Gastroesophageal sphincter (tissue), 4 donors: ENCODE measurements at places on chromosomes 11 and 22. TPM values are rescaled to one million over a fixed set of nuclear protein-coding genes. Genes with fewer than 3 reads are reported as not detected.

GRCh38 chr22:23384431-23384830, 195.7 kb downstream of the IGLL1 start:
- no peak for ATAC-seq

GRCh38 chr11:57410287-57410686, 16.6 kb downstream of the SLC43A3 start:
- no peak for ATAC-seq

DNA sequence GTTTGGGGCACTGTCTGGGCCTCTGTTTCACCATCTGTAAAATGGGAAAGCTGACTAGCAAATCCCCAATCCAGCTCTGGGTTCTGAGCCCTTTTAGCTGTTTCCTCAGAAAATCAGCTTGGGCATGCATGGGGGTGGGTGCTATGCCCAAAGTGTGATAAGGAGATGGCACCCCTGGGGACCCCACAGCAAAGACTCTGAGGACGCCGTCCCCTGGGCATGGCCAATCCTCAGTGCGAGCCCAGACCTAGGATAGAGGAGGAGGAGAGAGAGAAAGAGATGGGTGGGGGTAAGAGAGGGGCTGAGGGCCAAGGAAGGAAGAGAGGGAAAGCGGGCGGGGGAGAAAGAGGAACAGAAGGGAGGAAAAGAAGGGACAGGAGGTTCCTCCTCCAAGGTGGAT, 31.8 kb downstream of the TPBGL start:
- no peak for ATAC-seq

DNA sequence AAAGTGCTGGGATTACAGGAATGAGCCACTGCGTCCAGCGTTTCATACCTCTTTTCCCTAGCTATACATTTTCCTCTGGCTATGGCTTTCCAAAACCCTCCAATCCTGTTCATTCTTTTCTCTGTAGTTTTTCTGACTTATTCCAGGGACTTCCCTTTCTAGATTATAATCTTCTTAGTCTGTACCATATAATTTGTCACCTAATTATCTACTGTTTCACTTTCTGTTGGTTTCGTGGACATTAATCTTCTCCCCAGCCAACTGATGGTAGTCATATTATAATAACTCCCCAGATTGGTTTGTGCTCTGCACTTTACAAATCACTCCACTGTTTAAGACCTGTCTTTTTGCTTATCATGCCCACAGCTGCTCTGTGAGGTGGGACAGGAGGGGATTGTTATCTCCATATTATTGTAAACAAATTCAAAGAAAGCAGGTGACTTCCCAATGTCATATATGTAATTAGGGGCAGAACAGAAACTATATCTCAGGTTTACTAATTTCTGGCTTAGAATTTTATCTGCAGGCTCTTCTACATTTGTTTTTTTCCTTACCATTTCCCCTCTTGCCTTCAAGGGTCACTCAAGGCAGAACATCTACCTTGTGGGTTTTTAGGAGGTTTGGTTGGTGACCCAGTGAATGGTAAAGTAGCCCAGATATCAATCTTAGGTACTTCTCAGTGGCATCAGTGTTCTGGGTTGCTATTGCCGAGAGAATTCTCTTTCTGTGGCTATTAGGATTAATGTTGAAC, 23.9 kb downstream of the STIM1 start:
- no peak for ATAC-seq

DNA sequence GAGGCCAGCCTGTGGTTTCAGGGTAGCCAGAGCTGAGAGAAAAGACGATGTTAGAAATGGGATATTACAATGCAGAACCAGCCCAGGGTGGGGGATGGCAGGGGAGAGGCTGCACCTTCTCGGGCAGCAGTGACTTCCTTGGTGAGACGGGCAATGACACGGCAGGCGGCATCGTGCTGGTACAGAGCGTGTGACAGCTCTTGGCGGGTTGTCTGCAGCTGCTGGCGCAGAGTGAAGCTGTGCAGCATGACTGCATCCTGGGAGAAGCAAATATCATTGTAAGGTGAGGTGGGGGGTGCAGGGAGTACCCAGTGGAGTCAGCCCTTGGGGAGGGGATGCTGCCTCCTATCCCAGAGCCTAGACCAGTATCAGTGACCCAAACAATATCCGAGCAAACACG, 3.8 kb downstream of the PRPF19 start:
- no peak for ATAC-seq

GRCh38 chr11:130145311-130145812, 14.2 kb upstream of the ST14 start:
- ATAC-seq, result no peak

DNA sequence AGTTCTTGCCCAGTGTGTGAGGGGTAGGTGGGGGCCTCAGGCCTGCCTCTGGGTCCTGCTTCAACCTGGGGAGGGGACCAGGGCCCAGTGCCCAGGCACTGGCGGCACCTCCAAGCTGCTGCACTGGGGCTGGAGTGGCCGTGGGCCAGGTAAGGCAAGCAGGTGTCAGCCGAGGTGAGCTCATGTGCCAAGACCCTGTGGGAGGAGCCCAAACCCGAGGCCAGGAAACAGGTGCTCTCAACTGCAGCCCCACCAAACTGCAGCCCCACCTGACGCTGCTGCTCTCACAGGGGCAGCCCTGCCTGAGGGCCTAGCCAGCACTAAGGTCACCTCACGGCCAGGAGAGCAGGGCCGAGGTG, 18.1 kb upstream of the GNB1L start:
- no peak for ATAC-seq

- ATAC-seq, result no peak
These were observed 11.3 kb upstream of the SESN3 start for GRCh38 chr11:95242091-95242844.

- ATAC-seq, result no peak
These were observed 368.2 kb upstream of the CADM1 start for GRCh38 chr11:115872416-115872815.

DNA sequence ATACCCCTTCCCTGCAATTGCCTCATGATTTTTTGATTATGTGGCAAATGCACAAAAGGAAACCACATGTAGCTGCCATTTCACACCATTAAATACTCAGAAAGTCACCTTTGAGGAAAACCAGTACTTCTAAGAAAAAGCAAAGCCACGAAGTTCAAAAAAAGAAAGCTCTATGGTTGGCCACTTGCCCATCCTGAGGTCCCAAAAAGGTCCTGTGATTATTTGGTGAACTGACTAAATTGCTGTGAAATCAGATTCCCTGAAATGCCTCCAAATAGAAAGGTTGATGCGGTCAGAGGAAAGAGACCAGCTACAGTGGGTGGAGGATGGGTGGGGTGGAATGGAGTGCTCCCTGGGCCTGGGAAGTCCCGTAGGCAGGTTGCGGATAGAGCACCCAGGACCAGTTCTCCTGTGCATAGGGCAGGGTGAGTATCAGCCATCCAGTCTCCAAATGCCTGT, 26.9 kb downstream of the MRPL16 start:
- ATAC-seq, result no peak

GRCh38 chr11:45181193-45181888, 34.9 kb downstream of the PRDM11 start:
- ATAC-seq, result no peak

GRCh38 chr22:36280379-36280778, 27.4 kb downstream of the APOL1 start:
- peak; percentile 5 for ATAC-seq

GRCh38 chr11:108343714-108344113, 120.8 kb downstream of the ATM start:
- ATAC-seq, result no peak

GRCh38 chr22:41387341-41387740, 5.6 kb downstream of the TEF start:
- ATAC-seq, result no peak

GRCh38 chr11:117572129-117572528, 224.9 kb downstream of the DSCAML1 start:
- ATAC-seq, result no peak

DNA sequence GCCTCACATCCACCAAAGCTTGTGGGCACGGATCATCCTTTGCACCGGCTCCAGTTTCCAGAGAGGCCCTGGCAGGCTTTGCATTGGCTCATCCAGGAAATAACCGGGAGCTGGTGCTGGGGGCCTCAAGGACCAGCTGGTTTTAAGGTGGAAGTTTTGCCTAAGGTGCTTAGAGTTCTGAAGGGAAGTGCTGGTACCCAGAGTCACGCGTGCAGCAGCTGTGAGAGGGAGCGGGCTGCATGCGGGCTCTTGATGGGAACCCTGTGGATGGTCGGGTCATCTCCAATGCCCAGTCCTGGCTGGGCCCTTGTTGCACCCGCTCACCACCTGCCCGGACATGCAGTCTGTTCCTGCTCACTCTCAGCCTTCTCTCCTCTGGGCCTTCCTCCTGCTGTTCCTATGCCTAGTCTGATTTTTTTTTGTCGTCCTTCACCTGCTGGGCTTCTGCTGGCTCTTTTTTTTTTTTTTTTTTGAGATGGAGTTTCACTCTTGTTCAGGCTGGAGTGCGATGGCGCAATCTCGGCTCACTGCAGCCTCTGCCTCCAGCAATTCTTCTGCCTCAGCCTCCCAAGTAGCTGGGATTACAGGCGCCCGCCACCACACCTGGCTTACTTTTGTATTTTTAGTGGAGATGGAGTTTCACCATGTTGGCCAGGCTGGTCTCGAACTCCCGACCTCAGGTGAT, 24.0 kb upstream of the PRR5 start:
- no peak for ATAC-seq

GRCh38 chr11:87970762-87971161, 204.5 kb downstream of the RAB38 start:
- no peak for ATAC-seq

DNA sequence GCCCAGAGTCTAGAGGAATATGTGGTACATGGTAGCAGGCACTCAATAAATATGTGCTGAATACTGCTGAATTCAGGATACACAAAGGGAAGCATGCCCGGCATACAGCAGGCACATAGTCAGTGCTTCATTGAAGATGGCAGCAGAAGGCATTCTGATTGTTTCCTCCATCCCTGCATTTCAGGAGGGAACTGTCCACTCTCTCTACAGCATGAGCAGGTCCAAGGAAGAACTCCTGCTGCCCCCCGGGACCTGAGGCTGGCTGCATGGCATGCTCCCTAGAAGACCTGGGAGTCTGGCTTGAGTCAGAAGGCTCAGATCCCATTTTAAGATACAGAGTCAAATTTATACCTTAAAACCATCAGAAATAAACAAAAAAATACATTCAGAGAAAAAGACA, 319.3 kb upstream of the NARS2 start:
- no peak for ATAC-seq

- ATAC-seq, result peak; percentile 15
These were observed at the start of gene DRD2 for GRCh38 chr11:113475160-113475761. DRD2 (minus strand) TSS chr11:113475398; CDS start chr11:113424651, 50,747 bp downstream.

DNA sequence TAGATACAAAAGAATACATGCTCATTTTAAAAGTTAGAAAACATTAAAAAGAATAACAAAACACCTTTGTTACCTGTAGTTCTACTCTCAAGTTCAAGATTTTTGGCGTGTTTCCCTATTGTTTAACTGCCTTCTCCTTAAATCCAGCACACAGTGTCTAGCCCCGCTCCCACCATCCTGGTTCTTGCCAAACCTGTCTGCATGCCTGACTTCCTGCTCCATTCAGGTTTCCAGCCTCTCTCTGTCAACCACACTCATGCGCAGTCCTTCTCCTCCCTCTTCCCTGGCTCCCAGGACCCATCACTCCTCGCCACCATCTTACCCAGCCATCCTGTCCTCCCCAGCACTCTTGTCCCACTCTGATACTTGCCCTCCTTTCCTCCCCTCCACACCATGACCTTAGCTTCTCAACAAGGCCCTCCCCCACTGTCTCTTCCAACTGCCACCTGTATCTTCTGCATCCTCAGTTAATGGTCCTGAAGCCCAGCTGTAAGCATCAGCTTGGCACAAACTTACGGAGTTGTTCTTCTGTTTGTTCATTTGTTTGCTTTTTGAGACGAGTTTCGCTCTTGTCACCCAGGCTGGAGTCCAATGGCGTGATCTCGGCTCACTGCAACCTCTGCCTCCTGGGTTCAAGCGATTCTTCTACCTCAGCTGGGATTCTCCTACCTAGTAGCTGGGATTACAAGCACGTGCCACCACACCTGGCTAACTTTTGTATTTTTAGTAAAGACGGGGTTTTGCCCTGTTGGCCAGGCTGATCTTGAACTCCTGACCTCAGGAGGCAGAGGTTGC, 7.5 kb upstream of the MYH9 start:
- ATAC-seq, result no peak

DNA sequence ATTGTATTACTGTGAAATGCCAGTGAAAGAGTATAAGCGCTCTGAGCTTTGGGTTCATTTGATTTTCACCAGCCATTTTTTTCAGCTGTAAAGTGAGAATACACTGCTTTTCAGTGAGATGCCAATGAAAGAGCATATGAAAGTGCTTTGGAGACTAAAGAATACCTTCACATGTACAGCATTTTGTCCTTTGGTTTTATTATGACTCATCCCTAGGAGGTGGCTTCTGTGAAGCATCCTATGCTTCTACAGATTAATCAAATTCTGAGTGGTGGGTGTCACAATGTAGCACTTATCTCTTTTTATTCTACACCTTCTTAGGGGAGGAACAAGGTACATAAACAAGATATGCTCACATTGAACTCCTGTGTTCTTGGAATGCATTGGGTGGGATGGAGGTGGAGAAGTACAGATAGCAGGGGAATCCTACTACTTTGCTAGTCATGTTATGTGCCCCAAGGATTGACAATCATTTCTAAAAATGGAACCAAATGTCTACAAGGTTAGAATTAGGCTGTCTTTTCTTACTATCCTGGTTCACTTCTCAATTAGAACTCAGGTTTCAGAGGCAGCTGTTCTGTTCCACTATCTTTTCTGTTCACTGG, 18.7 kb downstream of the TRIM44 start:
- no peak for ATAC-seq

DNA sequence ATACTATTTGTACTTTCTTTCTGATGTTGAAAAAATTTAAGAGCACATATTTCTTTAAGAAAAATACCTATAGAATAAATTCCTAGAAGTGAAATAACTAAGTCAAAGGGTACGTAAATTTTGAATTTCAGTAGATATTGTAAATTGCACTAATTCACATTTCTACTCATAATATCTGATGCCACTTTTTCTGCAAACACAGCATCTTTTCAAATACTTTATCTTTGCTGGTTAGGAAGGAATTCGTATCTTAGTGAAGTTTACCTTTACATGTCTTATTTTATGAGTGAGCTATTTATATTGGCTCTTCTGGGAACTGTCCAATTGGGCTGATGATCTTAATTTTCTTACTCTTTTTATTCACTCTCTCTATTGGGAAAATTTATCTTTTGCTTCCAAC, 148.2 kb downstream of the DDX10 start:
- ATAC-seq, result no peak

- no peak for ATAC-seq
These were observed 150.6 kb downstream of the CTTN start for GRCh38 chr11:70548976-70549375.

OR8G5 gene
- not detected for total RNA-seq

SLC36A4 gene
- 21.9 TPM for total RNA-seq

TENM4 gene
- total RNA-seq, result 5.5 TPM

SMTNL1 gene
- total RNA-seq, result not detected

MUC2 gene
- total RNA-seq, result not detected

KRTAP5-8 gene
- not detected for total RNA-seq

CPT1B gene
- 3.1 TPM for total RNA-seq

LRRC10B gene
- 0.45 TPM for total RNA-seq

ZFP91 gene
- 91.3 TPM for total RNA-seq

ACTN3 gene
- not detected for total RNA-seq

EHD1 gene
- total RNA-seq, result 92.1 TPM

NTM gene
- 11.5 TPM for total RNA-seq

GRK3 gene
- 4.2 TPM for total RNA-seq

KRTAP5-1 gene
- not detected for total RNA-seq

KDELR3 gene
- 19.7 TPM for total RNA-seq
